ENCODE measurements at places on chromosomes 7 and 10.

- no peak for DNase-seq
Measured at GRCh38 chr7:91717681-91718470, 162.6 kb downstream of the MTERF1 start.

DNA sequence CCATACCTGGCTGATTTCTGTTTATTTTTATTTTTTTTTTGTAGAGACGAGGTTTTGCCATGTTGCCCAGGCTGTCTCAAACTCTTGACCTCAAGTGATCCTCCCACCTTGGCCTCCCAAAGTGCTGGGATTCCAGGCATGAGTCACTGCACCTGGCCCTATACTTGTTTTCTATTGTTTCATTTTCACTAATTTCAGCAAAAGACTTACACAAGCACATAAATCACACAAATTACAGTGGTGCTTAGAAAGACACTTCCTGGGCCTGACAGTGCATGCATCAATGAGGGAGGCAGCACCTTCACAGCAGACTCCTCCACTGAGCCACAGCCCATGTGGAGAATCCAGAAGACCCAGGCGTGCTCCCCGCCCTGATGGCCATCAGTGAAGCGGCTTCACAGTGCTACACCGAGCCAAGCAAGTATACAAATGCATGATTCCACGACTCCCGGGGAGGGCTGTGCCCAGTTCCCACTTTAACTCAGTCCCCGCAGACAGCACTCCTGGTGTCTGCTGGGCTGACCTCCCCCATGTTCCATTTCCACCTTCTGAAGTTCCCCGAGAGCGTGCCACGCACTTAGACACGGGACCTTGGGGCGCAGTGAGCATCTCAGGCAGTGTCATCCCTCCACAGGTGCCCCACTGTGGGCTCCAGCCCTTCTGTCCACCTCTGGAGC is 20.6 kb downstream of the PITRM1 start:
- DNase-seq = no peak

- DNase-seq = no peak
Measured at GRCh38 chr7:17069146-17069545, 187.4 kb upstream of the AGR3 start.

DNA sequence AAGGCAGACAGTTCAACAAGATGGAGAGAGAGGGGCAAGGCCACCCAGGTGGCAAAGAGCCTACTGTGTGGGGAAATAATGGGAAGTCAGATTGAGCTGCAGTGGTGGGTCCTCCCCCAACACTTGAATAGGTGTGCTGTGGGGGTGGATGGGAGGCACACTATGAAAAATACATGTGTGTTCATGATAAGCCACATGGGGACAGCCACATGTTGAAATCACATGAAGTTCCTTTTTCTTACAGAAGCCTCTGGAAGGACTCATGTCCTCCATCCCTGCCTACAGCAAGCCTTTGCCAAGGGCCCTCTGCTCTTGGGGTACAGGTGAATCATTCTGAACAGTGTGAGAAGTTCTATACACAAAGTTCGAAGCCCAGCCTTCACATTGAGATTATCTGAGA is 310.9 kb downstream of the LRMDA start:
- no peak for DNase-seq
